GM04503 (cell line): ENCODE measurements at places on chromosomes 16 and 17.

GRCh38 chr17:44374306-44375195 lies 10.9 kb upstream of the FAM171A2 start:
- DNase-seq, result no peak

- DNase-seq, result no peak
Observed at GRCh38 chr17:50679008-50679544, 28.6 kb downstream of the ANKRD40 start.

- no peak for DNase-seq
Observed at GRCh38 chr16:70432356-70432722, 6.6 kb downstream of the ST3GAL2 start.

DNA sequence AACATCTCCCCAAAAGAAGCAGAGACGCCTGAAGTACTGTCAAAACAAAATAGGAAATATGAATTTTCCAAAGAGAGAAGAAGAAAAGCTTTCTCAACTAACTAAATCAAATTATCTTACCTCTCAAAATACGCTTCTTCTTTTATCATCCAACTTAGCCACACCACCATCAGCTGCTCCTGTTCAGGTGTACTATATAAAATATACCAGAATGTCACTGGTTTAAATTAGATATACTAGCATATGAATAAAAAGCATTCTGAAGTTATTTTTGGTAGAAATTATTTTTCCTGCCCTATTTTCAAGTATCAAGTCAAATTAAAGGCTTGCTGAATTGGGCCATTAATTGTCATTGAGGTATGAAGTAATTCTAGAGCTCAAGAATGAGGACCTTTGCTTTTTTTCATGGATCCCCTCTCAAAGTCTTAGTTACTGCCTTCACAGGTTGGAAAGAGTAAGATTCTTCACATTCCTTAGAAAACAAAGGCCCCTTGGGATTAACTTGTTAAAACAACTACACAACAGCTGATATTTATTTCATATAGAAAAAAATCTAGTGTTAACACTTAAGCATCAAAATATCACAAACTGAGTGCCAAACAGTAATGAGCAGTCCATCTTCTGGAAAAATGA lies 30.1 kb downstream of the INTS2 start:
- no peak for DNase-seq

DNA sequence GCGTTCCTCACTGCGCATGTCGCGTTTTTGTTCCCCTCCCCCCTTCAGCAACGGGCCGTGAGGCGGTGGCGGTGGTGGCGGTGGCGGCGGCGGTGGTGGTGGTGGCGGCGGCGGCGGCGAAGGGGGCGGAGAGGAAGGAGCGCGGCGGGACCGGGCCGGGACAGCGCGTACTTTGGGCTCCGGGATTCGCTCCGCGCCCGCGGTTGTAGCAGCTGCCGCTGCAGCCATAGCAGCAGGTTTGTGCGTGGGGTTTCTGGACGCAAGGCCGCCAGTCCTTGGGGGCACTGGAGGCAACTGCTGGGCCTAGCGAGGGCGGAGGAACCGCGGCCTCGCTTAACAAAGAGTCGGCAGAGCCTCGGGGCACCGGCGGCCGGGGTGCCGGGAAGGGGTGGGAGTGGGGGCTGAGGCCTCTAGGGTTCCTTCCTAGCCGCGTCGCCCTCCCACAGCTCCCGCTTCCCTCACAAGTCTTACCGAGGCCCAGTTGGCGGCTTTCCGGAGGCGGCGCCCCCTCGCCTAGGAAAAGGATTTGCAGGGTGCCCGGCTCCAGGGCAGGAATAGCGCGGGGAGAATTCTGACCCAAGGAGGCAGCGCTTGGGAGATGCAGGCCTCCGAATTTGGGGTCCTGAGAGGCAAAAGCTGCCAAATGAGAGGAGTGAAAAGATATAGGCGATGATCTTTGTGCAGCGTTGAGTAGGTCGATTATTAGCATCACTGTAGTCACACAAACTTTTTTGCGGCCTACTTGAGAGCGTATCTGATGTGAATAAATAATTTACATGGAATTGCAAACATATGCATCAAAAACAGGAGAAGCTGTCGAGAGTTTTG lies at the start of gene DDX42:
Gene DDX42 (plus strand): TSS at position 30 of the 828 bp plus-strand sequence. CDS start 12,880 bp downstream, outside the sequence.
- no peak for DNase-seq

DNA sequence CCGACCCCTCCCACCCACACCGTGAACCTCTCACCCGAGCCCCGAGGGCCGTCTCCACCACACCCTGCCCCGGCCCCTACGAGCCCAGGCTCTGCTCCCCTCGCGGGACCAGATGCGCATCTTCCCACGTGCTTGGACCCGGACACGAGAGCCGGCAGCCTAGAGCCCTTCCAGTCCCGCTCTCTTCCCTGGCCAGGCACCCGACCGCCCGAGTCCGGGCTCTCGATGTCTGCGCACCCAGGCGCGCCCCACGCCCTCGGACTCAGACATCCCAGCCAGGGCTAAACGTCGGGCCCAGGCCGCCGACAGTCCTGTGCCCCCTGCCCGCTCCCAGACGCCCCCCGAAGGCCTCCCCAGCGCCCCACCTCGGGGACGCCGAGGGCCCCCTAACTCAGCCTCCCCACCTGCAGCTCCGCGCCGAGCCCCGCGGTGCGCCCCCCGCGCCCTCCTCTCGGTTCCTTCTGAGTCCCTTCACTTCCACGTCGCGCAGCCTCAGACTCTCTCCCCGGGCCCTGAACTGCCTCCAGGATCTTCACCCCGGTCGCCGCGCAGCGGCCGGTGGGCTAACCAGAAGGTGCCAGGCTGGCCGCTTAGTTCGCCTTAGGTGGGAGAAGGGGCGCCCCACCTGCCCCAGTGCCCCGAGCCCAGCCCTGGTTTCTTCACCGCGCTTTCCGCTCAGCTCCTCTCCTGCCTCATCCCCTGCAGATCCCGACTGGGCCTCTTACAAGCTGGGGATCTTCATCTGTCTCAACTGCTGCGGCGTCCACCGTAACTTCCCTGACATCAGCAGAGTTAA lies 688 bp downstream of the ADAP2 start:
- no peak for DNase-seq

DNA sequence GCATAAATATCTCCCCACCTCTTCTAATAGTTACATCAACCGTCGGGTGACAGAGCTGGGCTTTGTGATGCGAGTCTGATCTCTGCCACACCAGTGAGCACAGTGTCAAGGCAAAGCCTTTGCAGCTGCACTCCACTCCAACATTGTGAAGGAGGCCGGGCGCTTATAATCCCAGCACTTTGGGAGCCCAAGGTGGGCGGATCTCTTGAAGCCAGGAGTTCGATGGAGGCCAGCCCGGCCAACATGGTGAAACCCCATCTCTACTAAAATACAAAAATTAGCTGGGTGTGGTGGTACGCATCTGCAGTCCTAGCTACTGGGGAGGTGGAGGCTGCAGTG lies 18.9 kb downstream of the CYB5D2 start:
- no peak for DNase-seq

DNA sequence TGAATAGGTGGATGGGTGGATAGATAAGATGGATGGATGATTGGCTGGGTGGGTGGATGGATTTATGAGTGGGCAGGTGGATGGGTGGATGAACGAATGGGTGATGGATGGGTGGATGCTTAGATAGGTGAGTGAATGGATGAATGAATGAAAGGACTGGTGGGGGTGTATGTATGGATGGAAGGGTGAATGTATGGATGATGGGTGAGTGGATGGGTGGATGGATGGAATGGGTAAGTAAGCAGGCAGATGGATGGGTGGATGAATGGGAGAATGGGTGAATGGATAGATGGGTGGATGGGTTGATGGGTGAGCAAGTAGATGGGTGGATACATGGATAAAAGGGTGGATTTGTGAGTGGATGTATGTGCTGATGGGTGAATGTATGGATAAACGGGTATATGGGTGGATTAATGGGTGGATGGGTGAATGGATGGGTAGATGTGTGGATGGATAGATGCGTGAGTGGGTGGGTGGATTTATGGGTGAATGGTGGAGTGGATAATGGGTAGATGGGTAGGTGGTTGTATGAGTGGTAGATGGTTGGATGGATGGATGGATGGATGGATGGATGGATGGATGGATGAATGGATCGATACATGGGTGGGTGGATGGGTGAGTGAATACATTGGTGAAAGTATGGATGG lies 682.6 kb downstream of the HS3ST4 start:
- no peak for DNase-seq

DNA sequence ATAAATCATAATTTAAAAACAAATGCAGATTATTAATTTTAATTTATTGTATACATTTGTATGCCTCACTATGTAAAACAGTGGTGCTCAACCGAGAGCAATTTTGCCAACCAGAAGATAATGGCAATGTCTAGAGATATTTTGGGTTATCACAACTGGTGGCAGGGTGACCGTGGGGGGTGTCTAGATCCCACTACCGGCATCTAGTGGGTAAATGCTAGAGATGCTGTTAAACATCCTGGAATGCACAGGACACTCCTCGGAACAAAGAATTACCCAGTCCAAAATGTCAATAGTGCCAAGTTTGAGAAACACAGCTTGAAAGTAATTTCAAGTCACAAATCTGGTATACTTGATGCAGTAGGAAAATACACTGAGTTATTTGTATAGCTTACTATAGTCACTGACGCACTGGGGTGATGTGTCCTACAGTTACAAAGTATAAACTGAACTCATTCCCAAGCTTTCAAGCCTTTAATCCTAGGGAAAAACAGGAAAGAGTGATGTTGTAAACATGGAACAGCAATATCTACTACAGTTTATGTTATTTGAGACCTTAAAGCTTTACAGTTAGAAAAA lies 133.5 kb downstream of the BRIP1 start:
- DNase-seq, result no peak
